GM12864 (cell line): ENCODE measurements at places on chromosomes 5 and 9.

GRCh38 chr5:134738133-134738962 is at the start of gene CAMLG:
Gene CAMLG (plus strand): TSS chr5:134738548. CDS start chr5:134738621, 73 bp downstream.
- DNase-seq, result peak; percentile 95

DNA sequence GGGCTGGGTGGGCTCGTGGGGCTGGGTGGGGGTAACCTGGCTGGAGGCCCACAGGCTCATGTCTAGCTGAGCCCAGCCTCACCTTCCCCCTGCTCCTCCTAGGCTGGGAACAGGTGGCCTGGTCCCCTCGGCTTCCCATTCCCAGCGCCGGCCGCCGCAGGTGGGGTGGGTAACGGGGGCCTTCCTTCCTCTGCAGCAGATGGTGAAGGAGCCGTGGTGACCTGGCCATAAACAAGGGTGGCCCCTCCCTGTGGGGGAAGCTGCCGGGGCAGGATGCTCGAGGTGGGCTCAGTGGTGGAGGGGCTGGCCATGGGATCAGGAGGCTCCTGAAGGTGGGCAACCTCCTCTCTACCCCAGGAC is 41.0 kb upstream of the EGFL7 start:
- DNase-seq, result no peak

- no peak for DNase-seq
These were observed 70.5 kb downstream of the CDKN2A start for GRCh38 chr9:21923694-21924093.

DNA sequence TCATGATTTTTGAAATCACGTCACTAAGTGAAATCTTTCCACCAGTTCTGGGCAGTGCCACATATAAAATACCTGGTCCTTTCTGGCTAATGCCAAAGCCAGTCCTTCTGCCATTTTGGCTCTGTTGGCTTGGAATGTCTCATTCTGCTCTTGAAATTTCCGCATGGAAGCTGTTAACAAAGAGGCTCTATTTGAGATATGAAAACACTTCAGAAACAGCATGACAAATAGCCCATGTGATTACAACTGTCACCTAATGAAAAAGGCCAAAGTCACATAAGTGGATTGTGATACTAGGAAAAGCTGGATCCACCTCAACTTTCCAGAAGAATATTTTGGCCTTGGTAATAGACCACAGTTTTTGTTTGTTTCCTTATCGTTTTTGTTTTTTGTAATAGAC is 12.8 kb downstream of the GOLGA1 start:
- DNase-seq, result no peak
